ENCODE measurements at places on chromosomes 6 and 20.

DNA sequence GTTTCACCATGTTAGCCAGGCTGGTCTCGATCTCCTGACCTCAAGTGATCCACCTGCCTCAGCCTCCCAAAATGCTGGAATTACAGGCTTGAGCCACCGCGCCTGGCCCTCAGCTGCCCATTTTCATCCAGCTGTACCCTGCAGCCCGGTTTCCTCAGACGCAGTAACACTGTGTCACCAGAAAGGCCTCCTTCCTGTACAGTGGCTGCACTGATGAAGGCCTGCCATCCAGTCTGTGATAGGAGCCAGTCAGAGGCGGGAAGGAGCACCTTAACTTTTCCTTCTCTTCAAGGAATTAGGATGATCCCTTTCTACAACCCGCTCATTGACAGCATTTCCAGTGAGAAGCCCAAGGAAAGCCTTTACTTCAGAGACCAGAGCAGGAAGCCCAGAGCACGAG is 75.9 kb downstream of the GFOD1 start:
- DNase-seq, result no peak

DNA sequence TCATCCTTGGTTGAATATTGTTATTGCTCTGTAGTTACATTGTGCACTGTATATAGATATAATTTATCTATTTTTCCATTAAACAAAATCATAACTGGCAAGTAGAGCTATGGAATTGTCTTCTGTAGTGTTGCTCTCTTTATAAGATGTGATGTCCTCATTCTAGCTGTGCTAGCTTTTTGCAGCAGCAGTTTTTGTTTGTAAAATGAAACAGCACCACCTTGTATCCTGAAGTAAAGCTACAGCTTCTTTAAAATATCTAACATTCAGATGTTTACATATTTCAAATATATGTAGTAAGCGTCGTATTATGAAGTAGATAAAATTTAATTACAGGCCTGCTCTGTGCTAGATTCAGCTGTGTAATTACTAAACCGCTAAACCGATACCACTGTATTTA is 328.8 kb upstream of the MANEA start:
- no peak for DNase-seq

DNA sequence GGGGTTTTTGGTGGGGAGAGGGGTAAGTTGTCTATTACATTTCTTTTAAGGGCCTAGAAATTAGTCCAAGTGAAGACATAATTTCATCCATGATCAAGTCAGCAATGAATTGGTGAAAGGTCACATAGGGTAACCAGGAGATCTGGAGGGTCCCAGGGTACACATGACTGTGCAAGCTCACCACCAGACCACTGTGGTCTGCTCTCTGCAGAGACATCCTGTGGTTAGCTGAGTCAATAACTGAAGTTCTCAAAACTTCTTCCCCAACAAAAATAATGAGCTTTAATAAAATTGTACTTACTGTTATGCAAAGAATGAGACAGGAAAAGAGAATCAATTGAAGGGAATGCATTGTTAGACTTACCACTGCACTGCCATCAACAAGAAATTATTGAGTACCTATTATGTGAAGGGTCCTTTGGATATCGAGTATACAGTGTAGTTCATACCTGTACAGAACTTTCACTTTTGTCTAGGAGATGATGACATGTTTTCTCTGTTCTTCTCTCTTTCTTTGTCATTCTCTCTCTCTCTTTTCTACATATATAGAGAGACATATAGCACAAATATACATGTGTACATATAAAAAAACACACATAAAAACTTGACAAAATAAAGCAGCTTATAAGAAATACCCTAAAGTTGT is 209.8 kb downstream of the GJA1 start:
- no peak for DNase-seq

- no peak for DNase-seq
These were observed 24.4 kb downstream of the TBC1D32 start for GRCh38 chr6:121309768-121310469.

GRCh38 chr6:102517506-102517905 is 1124.0 kb downstream of the GRIK2 start:
- no peak for DNase-seq

GRCh38 chr6:47464052-47464451 is 13.5 kb upstream of the CD2AP start:
- DNase-seq, result no peak

DNA sequence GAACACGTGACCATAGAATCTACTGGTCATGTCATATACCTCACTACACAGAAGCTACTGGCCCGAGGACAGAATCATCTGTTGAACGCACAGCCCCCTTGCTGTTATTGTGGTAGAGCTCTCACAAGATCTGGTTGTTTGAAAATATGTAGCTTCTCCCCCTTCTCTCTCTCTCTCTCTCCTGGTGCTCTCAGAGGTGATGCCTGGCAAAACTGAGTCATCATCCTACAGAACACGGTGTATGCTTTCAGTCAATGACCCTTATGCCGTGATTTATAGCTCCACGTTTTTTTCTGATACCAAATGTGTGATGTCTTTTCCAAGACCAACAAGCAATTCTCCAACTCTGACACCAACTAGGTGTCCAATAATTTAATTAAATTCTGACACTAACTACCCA is 13.0 kb upstream of the RBM24 start:
- no peak for DNase-seq

DNA sequence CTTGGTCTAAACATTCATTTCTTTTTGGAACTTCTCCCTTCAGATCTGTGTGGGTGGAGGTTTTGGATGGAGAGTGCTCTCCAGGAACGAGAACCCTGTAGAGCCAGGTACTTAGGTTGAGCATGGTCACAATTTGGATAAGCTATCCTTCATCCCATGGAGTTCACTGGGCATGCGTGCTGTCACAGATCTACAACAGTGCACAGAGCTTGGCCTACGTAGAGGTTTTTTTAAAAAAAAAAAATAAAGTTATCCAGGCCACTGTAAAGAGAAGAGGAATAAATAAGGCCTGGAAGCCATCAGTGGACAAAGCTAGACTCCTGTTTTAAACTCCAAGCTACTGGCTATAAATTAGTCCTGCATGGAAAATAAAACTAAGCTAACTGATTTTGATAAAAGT is 165.6 kb downstream of the SLC24A3 start:
- no peak for DNase-seq

GRCh38 chr20:12019715-12020114 is 102.0 kb downstream of the BTBD3 start:
- no peak for DNase-seq

GRCh38 chr6:160124605-160125004 is 3.0 kb downstream of the SLC22A1 start:
- DNase-seq, result no peak

GRCh38 chr6:56483929-56484328 is 158.8 kb downstream of the DST start:
- DNase-seq, result no peak

DNA sequence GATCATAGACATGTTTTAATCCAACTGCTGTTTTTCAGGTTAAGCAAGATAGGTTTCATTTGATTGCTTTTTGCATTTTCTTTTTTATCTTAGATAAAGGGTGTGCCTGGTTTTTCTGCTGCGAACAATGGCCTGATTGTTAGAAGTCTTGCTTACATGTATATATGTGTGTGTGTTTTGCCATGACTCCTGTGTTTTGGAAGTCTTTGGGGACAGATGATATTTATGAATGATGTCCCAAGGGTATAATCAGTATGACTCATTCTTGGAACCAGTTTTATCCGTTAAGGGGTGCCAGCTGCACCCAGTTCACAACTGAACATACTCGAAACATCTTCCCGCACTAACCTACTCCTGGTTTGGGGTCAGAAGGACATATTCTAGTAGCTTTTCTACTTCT is 230.1 kb upstream of the SUPT3H start:
- no peak for DNase-seq

- DNase-seq, result peak; percentile 49
These were observed 50.9 kb upstream of the CCDC28A start for GRCh38 chr6:138722425-138723371.

DNA sequence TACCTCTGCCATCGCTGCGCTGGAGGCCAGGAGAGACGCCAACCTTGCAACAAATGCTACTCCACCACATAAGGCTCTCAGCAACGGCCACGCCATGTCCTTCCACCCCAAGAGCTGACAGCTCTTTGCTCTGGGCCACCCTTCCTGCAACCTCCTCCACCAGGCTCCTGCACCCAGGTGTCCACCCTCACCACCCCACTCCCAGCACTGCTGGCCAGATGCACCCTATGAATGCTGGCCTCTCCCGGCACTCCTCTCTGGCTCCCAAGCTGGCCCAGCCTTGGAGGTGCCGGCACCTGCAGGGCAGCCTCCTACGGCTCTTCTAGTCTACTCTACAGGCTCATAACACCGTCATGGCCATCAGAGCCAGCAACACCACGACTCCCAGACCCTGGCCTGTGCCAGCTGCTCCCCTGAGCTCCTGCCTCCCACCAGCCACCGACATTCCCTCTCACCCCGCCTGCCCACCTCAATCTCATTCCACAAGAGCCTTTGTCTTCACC is 11.2 kb downstream of the TAF4 start:
- DNase-seq, result no peak

DNA sequence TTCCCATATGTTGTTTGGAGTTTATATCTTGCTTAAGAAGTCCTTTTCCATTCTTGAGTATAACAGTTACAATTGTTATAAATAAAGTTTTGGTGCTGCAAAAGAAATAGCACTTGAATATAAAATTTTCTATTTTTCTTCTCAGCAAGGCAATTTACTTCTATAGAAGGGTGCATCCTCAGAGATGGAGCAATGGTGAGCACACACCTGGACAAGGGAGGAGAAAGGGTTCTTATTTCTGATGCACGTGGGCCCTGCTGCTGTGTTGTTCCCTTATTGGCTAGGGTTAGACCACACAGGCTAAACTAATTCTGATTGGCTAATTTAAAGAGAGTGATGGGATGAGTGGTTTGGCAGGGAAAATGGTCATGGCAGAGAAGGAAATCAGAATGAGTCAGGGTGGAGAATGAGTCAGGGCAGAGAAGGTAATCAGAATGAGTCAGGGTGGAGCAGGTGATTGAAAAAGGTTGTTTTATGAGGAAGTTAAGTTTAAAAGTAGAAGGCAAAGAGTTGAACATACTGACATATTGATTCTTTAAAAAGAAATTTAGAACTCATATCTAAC is 38.0 kb downstream of the CST8 start:
- DNase-seq, result no peak

GRCh38 chr20:13608066-13608465 is 30.7 kb downstream of the TASP1 start:
- no peak for DNase-seq

- no peak for DNase-seq
These were observed 34.5 kb upstream of the PREX1 start for GRCh38 chr20:48862279-48862678.

DNA sequence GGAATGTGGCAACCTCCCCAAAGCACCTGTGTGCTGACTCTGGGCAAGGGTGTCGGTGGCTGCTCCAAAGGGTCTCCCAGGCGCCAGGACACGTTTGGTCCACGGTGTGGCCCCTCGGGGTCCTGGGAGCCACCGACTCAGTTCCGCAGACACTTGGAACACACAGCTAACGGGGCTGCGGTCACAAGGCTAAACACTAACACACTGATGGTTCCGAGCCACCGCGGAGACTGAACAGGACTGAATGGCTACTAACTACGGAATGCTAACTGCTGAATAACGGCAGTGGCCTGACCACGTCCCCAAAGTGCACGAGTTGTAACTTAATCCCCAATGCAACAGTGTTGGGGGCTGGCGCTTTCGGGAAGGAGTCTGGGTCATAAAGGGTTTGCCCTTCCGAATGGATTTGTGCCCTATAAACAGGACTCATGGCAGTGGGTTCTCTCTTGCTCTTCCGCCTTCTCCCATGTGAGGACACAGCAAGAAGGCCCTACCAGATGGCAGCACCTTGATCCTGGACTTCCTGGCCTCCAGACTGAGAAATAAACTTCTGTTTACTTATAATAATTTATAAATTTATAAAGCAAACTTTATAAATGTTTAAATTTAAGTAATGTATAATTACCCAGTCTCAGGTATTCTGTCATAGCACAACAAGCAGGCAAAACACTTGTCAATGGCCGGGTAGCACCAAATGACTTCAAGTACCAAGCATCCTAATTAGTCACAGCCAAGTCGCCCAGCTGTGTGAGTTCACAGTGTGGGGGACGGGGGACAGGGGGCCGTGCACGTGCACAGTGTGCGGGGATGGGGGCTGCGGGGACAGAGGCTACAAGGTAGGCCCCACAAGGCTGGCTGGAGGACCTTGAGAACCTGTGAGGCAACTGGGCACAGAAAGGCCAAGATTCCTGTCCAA is 2.3 kb upstream of the EEF1A2 start:
- peak; percentile 3 for DNase-seq

GRCh38 chr6:13217206-13217905 is 111.0 kb downstream of the TBC1D7 start:
- DNase-seq, result no peak

DNA sequence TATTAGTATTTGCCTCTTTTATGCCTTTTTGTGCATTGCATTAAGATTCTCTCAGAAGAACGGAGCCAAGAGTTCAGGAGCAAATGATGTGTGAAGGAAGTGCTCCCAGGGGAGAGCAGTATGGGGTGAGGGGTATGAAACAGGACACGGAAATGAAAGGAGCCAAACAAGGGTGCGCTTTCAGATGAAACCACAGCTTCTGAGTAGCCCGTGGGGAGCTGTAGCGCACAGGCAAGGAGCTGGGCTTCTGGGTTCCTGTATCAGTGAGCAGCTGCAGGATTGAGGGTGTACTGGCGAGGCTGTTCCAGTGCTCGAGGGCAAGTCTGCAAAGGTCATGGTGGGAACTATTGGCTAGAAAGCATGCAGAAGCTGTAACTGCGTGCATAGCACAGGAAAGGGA is 25.4 kb downstream of the ANKEF1 start:
- DNase-seq, result peak; percentile 20

GRCh38 chr6:110419028-110419739 is 3.8 kb upstream of the DDO start:
- DNase-seq, result no peak

DNA sequence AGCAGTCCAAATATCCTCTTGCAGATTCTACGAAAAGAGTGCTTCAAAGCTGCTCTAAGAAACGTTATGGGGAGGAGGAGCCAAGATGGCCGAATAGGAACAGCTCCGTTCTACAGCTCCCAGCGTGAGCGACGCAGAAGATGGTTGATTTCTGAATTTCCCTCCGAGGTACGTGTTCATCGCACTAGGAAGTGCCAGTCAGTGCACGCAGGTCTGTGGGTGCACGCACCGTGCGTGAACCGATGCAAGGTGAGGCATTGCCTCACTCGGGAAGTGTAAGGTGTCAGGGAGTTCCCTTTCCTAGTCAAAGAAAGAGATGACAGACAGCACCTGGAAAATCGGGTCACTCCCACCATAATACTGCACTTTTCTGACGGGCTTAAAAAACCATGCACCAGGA is 272.1 kb upstream of the DEFB115 start:
- no peak for DNase-seq

DNA sequence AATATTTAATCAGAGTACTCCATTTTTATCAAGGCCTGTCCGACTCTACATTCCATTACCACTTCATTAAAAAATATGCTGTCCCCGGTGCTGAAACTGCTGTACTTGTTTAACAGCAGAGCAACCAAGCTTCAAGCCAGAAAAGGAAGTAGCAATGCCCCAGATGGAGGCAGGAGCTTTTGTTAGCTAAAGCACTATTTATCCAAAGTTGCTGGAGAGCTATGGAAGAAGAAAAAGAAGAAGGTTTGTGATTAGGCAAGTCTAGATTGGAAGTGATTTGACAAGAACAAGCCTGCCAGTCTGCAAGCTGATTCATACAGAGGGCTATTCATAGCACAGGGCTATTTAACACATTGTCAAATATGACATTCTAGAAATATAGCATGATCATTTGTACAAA is 160.9 kb upstream of the SPTLC3 start:
- no peak for DNase-seq

GRCh38 chr6:126422912-126423311 is 83.0 kb downstream of the CENPW start:
- DNase-seq, result no peak

Measured in ELF-1 (cell line).